ENCODE measurements at places on chromosomes 13 and 19. TPM values are rescaled to one million over a fixed set of nuclear protein-coding genes. Genes with fewer than 3 reads are reported as not detected.

DNA sequence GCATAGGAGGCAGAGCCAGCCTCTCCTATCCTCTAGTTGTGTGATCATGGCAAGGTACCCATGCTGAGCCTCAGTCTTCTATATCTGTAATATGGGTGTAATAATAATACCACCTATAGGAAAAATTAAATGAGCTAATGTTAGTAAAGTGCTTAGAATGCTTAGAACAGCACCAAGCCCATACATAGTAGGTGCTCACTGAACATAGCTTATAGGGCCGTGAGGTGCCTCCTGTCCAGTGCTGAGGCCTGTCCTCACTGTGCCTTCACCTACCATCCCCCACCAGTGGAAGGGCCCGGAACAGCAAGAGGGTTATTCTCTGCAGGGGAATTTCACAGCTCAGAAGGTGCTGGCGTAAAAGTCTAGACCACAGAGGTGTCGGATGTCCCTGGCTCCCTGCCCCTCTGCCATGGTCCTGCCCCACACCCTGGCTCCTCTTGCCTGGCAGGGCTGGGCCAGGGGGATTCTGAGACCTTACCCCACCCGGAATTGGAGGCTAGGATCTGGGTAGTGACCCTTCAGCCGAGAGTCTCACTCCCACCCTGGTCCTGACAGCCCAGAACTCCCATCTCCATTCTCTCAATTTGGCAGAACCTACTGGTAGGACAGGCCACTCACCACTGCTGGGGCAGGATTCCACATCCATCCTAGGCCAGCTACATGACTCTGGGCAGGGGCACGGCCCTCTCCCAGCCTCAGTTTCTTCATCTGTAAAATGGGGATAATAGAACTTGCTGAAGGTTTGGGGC is 2.2 kb upstream of the SCN1B start:
- no peak for DNase-seq

GRCh38 chr13:24557081-24557480 is 44.5 kb upstream of the PARP4 start:
- no peak for DNase-seq

GRCh38 chr19:12092065-12092867 is 27.7 kb downstream of the ZNF844 start:
- DNase-seq, result peak; percentile 85

DNA sequence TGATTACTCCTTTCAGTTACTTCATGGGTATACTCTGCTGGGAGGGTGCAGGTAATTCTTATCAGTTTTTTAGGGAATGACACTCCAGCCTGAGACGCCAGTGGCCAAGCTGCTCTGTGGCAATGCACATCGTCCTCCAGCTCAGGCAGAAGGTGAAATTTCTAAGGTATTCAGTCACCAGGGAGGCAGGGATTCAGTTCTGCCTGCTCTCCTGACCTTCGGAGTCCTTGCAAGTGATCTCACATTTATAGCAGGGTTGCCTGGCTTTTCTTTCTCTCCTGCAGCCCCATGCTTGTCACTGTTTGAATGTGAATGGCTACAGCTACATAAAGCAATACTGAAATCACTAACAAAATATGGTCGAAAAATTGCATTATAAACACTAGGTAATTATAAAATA is 1447.5 kb downstream of the EFNB2 start:
- DNase-seq, result no peak

DNA sequence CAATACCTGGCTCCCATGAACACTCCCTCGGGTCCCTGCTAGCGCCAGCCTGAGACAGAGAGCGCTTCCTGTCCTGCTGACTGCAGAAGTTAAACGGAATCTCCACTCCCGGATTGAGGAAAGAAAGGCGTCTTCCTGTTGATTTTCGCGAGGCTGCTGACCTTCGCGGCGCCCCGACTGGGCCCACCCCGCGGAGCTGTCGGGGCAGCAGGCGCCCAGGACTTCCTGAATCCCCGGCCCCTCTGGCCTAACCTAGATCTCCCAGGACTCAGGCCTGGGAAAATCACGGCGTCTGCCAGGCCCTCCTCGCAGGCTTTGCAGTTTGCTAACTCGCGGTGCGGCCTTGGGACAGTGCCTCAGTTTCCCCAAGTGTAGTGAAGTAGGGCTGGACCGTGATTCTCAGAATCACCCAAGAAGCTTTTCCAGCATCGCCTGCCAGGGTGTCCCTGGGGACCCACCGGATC is 108.8 kb downstream of the KCTD15 start:
- no peak for DNase-seq

DNA sequence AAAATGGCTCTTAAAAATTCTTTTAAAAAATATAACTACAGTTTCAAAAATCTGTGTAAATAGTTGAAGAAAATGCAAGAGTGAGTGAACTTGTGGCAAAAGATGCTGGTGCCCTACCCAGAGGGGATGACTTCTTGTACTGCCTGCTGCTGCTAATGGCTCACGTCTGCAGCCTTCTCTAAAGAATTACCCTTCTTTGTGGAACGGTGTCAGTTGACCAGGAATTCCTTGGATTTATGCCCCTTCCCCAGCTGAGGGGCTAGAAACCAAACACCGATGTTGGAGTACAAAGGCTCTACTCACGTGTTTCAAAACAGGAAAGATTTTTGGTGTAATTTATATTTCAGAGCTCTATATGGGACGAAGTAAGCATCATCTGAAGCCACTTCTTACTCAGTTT is 1582.8 kb downstream of the OLFM4 start:
- DNase-seq, result no peak

DNA sequence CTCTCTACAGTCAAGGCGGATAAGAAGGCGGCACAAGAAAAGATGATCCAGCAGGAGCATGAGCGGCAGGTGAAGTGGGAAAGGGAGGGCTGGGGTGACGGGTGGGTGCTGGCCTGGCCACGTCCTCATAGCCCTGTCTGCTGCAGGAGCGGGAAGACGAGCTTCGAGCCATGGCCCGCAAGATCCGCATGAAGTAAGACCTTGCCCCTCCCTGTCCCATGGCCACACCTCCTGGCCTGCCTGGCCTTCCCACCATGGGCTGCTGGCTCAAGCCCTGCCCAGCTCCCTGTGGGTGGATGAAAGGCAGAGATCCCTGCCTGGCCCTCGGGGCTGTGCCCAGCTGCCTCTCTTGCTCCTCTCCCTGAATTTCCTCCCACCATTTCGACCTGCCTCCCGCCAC is 7.2 kb downstream of the ZNF296 start:
- no peak for DNase-seq

GRCh38 chr13:95323930-95324662 is 22.8 kb upstream of the ABCC4 start:
- no peak for DNase-seq

DNA sequence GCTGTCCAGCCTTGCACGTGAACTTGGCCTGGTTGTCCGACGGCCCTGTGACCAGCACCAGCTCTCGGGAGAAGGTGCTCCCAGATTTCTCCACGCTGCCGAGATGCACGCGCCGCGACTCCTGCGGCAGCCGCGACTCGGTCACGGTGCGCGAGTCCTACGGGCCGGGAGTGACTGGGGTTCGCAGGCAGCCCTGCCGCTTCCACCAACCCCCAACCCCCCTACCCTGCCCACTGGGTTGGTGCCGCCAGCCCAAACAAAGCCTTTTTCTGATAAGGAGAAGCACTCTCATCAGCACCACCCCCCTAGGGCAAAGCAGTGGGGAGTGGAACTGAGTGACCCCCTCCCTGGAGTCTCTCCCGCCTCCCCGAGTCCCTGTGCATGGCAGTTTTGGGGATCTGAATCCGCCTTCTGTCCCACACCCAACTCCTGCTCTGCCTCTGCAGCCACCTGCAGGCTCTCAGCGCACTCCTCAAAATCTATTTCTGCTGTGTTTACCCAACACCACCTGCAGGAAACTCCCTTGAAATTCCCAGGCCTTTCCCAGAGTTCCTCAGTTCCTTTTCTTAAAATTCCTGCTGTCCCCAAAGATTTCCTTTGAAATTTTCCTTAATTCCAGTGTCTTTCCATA is 6.2 kb downstream of the NPHS1 start:
- no peak for DNase-seq

LMTK3 gene
- 2.1 TPM for polyA plus RNA-seq

NKPD1 gene
- polyA plus RNA-seq, result 0.11 TPM

GPX4 gene
- polyA plus RNA-seq, result 248 TPM

All from right renal cortex interstitium (tissue), 3 donors.